ENCODE measurements at places on chromosomes 3 and 15. TPM values are rescaled to one million over a fixed set of nuclear protein-coding genes. Genes with fewer than 3 reads are reported as not detected.

GRCh38 chr15:51310064-51310463 lies 28.3 kb downstream of the CYP19A1 start:
- no peak for DNase-seq
- H3K4me1 ChIP-seq, result peaks cover 7% of the 10 kb centered on the region
- no peak overlapping the region for H3K4me3 ChIP-seq
- H3K36me3 ChIP-seq, result no peaks in the 10 kb centered on the region

DNA sequence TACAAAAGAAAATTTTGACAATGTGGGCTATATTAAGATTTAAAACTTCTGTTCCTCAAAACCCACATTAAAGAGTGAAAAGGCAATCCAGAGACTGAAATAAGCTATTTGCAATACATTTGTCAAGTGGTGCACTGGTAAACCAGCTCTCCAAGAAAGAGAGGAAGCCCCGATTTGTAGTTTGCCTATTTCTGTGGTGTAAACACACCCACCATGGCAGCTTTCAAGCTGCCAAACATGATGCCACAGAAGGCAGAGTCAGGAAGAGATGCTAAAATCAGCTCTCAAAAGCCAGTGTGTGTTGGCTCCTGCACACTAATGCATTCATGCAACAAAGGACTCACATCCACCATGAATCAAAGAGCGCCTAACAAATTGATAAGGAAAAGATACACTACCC lies 17.5 kb downstream of the RFTN1 start:
- no peaks in the 10 kb centered on the region for H3K27me3 ChIP-seq
- peaks cover 16% of the 10 kb centered on the region for H3K4me1 ChIP-seq
- DNase-seq, result no peak
- H3K36me3 ChIP-seq, result peaks cover 9% of the 10 kb centered on the region
- H3K27ac ChIP-seq, result no peak overlapping the region

DNA sequence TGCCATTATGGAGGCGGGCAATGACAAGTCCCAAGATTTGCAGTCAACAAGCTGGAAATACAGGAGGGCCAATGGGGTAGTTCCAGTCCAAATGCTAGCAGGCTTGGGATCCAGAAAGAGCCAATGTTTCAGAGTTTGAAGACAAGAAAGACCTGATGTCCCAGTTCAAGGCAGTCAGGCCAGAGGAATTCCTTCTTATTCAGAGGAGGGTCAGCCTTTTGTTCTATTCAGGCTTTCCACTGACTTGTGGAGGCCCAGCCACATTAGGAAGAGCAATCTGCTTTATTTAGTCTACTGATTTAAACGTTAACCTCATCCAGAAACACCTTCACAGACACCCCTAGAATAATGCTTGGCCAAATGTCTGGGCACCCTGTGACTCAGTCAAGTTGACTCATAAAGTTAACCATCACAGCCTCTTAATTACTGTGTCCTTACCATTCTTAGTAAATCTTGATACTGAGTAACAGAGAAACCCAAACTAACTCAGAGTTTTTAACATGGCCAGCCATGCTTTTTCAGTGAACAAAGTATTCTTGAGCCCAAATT lies 50.9 kb upstream of the NPHP3 start:
- H3K27me3 ChIP-seq, result no peaks in the 10 kb centered on the region
- no peaks in the 10 kb centered on the region for H3K36me3 ChIP-seq
- no peak for DNase-seq
- H3K27ac ChIP-seq, result no peak overlapping the region

DNA sequence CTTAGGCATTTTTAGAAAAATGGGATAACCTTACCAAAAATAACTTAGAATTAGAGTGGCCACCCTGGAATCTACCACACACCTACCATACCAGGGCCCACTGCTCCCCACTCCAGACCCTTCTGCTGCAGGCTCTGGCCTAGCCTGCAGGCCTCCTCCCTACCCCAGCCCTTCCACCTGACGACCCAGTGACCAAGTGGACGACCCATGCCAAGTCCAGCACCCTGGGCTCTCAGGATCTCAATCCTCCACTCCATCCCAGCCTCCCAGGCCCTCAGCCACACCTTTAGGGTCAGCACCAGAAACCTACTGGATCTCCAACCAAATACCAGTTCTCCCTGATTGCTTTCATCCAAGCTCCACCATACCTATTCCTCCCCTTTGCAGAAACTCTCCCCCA lies 145.8 kb downstream of the TPRA1 start:
- no peaks in the 10 kb centered on the region for H3K4me1 ChIP-seq
- H3K27ac ChIP-seq, result no peak overlapping the region
- no peaks in the 10 kb centered on the region for H3K27me3 ChIP-seq
- H3K4me3 ChIP-seq, result no peak overlapping the region

- H3K4me1 ChIP-seq, result peaks cover 46% of the 10 kb centered on the region
- no peak for DNase-seq
- peak overlapping the region; percentile 28 for H3K27ac ChIP-seq
- H3K36me3 ChIP-seq, result peaks cover 51% of the 10 kb centered on the region
Observed at GRCh38 chr3:63914312-63914711, 2.1 kb upstream of the SCAANT1 start.

GRCh38 chr3:79361748-79362378 lies 405.9 kb downstream of the ROBO1 start:
- no peaks in the 10 kb centered on the region for H3K36me3 ChIP-seq
- H3K27ac ChIP-seq, result no peak overlapping the region
- no peak overlapping the region for H3K4me3 ChIP-seq
- no peak for DNase-seq
- H3K27me3 ChIP-seq, result no peaks in the 10 kb centered on the region

DNA sequence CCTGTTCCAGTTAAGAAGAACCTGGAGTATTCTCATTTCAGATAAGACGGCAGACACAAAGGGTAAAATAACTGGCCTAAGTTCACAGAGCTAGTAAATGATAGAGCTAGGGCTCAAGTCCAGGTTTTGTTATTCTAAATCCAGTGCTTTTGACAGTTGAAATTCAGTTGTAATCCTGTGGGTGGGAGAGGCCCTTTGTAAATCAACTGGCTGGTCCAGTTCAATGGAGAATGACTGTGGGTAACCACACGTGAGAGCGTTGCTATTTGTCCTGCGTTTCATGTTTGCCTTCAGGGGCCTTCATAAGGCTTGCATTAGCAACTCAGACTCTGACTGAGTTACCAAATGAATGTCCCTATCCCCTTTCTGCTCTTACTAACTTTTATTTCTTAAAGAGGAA lies 24.2 kb upstream of the CD96 start:
- H3K27ac ChIP-seq, result no peak overlapping the region
- no peaks in the 10 kb centered on the region for H3K4me1 ChIP-seq
- no peak for DNase-seq

DNA sequence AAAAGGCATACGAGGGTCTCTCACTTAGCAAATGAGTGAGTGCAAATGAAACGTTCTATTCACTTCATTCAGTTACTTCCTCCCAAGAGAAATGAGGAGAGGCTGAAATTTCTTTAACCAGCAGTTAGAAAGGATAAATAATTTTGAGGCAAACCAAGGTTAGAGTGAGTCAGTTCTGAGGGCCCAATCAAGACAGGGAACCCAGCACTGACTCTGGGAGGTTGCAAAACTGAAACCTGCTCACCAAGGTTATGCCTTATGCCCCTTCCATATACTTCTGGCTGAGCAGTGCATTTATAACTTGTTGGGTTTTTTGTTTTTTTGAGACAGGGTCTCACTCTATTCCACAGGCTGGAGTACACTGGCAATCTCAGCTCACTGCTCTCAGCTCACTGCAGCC lies 4.5 kb upstream of the RPSA start:
- H3K4me1 ChIP-seq, result peaks cover 10% of the 10 kb centered on the region
- H3K27me3 ChIP-seq, result no peaks in the 10 kb centered on the region
- no peak overlapping the region for H3K27ac ChIP-seq
- DNase-seq, result no peak
- H3K4me3 ChIP-seq, result no peak overlapping the region

DNA sequence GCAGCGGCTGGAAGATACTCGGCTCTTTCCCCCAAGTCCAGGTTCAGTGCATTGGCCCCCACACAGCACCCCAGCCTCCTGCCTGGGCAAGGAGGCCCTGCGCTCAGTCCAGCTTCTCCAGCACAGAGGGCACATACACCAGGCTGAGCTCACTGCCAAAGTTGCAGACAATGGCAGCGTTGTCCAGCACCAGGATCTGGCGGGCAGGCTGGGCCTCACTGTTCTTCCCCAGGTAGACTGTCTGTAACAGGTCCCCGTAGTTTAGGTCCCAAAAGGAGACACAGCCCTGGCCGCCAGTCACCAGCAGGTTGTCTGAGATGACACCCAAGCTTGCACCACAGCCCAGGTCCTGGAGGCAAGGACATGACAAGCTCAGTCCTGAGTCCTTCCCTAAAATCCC lies 32.9 kb downstream of the PTPN23 start:
- no peak overlapping the region for H3K4me3 ChIP-seq
- H3K27ac ChIP-seq, result no peak overlapping the region
- no peak for DNase-seq
- no peaks in the 10 kb centered on the region for H3K4me1 ChIP-seq
- H3K27me3 ChIP-seq, result no peaks in the 10 kb centered on the region

DNA sequence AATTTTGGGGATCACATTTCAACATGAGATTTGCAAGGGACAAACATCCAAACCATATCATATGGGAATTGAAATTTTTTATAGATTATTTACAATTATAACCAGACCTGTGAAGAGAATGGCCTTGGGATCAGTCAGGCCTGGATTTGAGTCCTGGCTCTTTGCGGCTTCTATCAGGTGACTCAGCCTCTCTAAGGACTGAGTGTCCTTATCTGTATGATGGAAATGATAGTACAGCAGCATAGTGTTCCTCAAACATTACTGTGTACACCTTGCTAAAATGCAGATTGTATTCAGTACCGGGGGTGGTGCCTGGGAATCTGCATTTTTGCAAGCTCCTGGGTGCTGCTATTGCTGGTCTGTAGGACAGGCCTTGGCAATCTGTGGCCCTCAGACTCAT lies 206.7 kb upstream of the PROK2 start:
- no peak for DNase-seq
- H3K4me3 ChIP-seq, result no peak overlapping the region
- no peak overlapping the region for H3K27ac ChIP-seq
- H3K27me3 ChIP-seq, result peaks cover 3% of the 10 kb centered on the region
- no peaks in the 10 kb centered on the region for H3K36me3 ChIP-seq

- H3K36me3 ChIP-seq, result no peaks in the 10 kb centered on the region
- DNase-seq, result no peak
- H3K27ac ChIP-seq, result no peak overlapping the region
- no peaks in the 10 kb centered on the region for H3K4me1 ChIP-seq
- H3K27me3 ChIP-seq, result no peaks in the 10 kb centered on the region
Observed at GRCh38 chr3:115975796-115976195, 352.5 kb downstream of the GAP43 start.

DNA sequence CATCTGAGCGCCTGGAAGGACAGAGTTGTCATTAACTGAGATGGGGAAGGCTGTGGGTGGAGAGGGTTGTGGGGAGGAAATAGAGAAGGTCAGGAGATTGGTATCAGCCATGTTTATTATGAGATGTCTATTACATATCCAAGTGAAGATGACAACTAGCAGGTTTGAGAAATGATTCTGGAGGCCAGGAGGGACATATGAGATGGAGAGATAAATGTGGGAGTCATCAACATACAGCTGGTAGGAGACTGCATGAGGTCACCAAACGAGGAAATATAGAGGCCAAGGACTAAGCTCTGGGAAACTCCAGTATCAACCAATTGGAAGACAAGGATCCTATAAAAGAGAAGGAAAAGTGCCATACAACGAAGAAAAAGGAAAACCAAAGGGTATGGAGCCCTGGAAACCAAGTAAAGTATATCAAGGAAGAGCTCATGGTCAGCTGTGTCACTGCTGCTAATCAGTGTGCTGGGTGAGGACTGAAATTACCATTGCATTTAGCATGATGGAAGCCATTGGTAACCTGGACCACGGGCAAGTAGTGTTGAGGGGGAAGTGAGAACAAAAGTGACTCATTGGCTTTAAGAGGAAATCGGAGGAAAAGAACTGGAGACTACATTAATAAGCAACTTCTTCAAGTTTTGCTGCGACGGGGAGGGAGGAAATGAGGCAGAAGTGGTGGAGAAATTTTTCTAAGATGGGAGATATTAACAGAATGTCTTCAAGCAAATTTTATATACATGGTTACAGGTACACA lies 14.0 kb upstream of the UACA start:
- H3K4me1 ChIP-seq, result peaks cover 15% of the 10 kb centered on the region
- no peaks in the 10 kb centered on the region for H3K36me3 ChIP-seq
- H3K27me3 ChIP-seq, result peaks cover 3% of the 10 kb centered on the region

DNA sequence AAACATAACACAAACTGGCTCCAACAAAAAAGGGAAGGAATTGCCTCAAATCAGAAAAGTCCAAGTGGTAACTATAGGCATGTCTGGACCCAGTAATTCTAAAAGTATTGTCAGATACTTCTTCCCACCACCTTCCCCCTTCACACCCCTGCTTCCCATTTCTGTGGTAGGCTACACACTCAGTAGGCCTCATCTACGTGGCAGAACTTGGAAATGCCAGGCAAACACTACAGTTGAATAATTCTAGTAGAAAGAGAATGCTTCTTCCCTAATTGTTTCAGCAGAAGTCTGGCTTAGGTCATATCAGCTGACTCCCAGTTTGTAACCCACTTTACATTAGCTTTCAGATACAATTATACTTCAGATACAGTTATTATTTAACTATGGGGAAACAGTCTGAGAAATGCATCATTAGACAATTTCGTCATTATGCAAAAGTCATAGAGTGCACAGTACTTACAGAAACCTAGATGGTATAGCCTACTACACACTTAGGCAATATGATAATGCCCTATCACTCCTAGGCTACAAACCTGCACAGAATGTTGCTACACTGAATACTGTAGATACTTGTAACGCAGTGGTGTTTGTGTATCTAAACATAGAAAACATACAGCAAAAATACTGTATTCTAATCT lies 6.4 kb downstream of the SETMAR start:
- peak overlapping the region; percentile 42 for H3K27ac ChIP-seq
- H3K4me3 ChIP-seq, result no peak overlapping the region
- DNase-seq, result peak; percentile 6
- H3K27me3 ChIP-seq, result no peaks in the 10 kb centered on the region

DNA sequence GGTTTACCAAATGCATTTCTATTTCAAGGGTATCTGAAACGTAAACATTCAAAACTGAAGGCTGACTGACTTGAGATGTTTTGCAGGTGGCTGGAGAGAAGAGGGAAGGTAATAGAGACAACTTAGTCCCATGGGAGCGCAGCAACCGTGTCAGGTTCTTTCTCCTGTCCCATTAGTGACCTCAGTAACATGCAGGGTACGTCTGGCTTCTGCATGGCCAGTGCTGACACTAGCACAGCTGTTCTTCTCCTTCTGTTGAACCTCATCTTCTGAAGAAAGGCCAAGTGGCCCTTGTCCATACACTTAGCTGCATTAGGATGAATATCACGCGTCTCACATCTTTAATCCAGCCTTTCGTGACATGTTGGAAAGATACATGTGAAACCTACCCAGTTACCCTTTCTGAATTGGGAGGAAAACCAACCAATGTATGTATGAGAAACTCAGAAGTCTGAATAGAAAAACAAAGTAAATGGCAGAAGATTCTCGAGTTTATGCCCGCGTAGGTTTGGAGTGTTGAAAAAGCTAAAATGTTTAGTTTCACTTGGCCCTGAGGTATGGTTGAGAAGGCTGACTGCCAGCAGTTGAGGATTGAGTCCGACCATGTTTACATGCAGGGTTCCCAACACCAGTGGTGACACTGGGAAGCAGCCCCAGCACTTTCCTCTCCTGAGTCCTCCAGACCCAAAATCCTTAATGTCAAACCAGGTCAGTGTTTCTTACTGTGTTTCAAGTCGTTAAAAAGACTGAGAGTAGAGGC lies 10.3 kb downstream of the NCBP2 start:
- DNase-seq, result no peak
- no peak overlapping the region for H3K4me3 ChIP-seq
- no peaks in the 10 kb centered on the region for H3K4me1 ChIP-seq
- H3K27ac ChIP-seq, result peak overlapping the region; percentile 47

TRPM1 gene
- not detected for polyA plus RNA-seq

NCEH1 gene
- polyA plus RNA-seq, result 20.7 TPM

SHC4 gene
- not detected for polyA plus RNA-seq

ANKDD1A gene
- polyA plus RNA-seq, result 0.49 TPM

TUSC7 gene
- not detected for polyA plus RNA-seq

PRTG gene
- polyA plus RNA-seq, result not detected
